D341Med (cell line): ENCODE measurements at places on chromosomes 11 and 22.

GRCh38 chr11:118939953-118940598 lies 14.3 kb upstream of the BCL9L start:
- peak; percentile 23 for DNase-seq

DNA sequence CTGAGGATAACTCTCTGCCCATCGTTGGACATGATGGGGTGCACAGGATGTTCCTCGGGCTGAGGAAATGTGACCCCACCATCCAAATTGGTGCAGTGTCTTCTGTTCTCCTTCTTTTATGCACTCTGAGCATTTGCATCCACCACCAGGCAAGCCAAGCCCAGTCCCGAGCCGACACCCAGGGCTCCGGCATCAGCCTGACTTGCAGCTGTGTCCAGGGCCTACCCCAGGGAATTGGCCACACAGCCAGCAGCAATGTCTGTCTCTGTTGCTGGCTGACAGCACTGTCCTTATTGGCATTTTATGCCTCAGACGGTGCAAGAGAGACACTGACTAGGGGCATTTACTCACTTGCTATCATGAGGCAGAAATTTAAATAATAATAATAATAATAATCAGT lies 25.4 kb upstream of the CPT1A start:
- DNase-seq, result no peak

GRCh38 chr11:26227883-26228502 lies 103.9 kb upstream of the ANO3 start:
- no peak for DNase-seq

DNA sequence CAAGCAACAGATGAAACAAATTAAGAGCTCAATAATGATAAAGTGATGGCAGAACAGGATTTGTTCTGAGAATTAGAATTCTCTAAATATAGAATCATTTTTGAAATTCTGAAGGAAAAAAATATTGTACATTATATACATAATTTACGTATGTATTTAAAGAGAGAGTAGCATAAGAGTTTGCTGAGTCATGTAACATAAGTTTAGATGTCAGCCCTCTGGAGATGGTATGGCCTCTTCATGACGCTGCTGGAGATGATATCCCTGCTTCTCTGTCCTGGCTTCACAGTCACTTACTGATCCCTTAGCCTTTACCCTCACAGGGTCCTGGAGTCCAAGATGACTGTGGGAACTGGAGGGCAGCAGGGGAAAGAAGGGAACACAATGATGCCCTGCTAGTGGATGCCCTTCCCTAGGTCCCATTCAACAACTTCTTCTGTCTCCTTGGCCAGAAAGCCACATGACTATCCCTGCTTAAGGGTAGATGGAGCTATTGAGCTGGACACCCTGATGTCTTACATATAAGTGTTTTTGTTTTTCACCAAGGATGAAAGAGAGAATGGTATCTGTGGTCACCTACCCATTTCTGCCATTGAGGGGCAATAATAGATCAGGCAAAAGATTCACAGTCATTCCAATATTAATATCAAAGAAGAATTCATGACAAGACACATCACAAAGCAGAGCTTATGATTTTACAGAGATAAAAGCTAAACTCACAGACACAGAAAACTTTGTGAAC lies 753.1 kb downstream of the TBC1D22A start:
- DNase-seq, result no peak

DNA sequence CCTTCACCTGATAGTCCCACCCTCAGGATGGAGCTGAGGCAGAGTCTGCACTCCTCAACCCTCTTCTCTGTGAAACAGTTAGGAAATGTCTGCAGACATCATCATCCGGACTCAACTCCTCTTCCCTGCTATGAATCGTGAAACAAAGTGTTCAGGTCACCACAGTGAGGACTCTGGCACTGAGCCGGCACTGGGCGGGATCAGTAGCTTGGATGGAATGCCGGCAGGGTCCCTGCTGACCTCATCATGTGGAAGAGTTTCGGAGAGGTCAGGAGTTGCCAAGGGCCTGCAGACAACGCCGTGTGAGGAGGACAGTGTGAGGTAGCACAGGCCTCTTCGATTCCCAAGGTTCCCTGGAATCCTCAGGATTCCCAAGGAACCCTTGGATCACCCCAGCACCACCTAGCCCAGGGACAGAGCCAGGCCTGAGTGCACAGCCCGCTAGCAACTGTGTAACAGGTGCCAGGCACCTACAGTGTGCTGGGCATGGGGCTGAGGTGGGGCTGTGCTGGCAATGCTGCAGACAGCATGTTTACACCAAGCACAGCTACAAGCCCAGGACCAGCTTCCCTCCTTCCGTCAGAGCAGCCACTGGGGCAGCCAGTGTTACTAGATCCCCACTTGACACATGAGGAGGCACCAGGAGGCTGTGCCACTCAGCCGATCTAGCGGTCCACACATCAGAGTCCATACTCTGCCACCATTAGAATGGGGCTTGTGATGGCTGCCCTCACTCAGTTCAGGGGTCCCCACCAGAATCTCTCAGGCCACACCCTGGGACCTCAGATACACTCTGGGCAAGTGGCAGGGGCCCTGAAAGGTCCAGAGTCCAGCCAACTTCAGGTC lies 693 bp upstream of the LINC01488 start:
- DNase-seq, result no peak

DNA sequence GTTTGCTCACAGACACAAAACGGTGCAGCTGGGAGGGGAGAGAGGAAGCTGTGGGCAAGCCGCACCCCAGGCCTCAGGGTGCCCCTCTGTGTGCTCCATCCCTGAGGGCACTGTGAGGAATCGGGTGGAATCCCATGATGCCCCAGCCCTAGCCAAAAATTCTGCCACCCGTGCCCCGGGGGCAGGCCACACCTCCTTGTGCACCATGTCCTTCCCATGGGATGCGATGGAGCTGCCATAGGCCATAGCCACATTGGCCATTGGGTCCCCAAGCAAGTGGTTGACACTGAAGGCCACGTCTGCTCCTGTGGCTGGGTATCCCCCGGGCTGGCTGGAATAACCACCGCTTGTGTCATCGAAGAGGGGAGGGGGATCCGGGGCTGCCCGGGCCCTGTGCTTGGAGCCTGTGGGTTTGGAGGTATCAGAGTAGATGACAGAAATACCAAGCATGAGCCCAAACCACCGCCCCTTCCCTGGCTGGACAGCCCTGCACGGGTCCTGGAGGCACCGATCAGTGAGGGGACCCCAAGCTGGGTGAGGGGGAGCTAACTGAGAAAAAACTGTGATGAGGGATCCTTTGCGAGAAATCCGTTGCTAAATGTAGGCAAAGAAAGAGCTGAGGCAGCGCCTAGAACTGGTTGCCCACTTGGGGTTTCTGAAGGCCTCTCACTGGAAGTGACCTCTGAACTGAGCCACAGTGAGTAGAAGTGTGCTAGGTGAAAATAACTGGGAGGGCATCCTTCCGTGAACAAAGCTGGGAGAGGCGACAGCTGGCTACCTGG lies 863 bp downstream of the YIF1A start:
- DNase-seq, result no peak

- no peak for DNase-seq
These were observed 58.6 kb upstream of the RPS13 start for GRCh38 chr11:17135916-17136683.

GRCh38 chr22:36447632-36448031 lies 33.8 kb downstream of the TXN2 start:
- DNase-seq, result no peak

GRCh38 chr11:34249439-34249838 lies 108.4 kb downstream of the ABTB2 start:
- DNase-seq, result no peak

- DNase-seq, result no peak
These were observed 441.1 kb upstream of the CCDC90B start for GRCh38 chr11:83727251-83727650.

GRCh38 chr11:104529213-104529612 lies 365.3 kb upstream of the PDGFD start:
- no peak for DNase-seq

DNA sequence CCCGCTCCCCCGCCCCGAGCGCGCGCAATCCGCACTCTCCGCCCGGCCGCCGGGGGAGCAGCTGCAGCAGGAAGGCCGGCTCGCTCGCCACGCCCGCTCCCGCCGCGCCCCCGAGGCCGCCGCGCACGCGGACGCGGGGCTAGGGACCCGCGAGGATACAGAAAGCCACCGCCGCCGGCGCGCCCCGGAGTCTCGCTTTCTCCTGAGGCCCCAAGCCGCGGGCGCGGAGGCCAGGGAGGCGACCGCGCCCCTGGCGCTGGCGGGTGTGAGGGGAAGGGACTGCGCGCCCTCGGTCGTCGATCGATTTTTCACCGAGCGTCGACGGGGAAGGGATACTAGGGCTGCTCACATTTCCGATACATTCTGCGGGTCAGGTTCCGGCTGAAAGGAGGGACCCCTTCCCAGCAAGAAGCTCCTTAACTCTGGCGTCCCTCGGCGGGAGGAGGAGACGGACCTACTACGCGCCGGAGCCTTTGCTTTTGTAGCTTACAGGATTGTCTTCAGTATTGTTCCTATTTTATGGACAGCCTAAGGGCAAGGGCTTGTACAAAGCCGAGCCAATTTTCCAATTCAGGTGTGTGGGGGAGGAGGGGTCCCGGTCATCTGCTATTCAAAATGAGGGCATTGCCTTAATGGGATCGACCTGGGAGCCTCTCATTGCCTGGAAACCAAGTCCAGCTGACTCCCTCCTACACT lies 416 bp upstream of the GAB2 start:
- DNase-seq, result peak; percentile 94

DNA sequence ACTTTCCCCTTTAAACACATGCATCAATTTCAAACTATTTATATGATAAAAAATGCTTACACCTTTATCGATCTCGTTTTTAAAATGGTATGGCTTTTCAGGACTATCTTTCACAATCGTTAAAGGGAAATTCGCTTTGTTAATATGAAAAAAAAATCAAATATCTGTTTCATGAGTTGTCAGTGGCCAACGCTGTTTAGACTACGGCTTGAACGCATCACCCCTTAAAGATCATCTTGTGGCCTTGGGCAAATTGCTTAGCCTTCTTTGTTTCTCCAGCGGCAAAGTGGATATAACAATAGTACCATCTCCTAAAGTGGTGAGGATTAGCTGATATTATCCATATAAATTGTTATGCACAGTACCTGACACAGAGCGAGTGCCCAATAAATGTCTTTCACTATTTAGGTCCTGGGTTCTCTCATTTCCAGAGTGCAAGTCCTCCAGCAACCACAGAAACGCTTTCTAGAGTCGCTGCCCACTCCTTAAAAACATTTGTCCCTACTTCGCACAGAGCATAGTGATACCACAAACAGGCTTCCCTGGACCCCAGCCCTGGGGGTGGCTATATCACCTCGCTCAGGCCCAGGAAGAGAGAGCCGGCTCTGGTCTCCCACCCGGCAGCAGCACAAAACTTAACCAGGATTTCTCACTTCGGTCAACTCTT lies 904 bp downstream of the SLC35F2 start:
- DNase-seq, result no peak

GRCh38 chr11:105935791-105936190 lies 86.2 kb downstream of the MSANTD4 start:
- no peak for DNase-seq

DNA sequence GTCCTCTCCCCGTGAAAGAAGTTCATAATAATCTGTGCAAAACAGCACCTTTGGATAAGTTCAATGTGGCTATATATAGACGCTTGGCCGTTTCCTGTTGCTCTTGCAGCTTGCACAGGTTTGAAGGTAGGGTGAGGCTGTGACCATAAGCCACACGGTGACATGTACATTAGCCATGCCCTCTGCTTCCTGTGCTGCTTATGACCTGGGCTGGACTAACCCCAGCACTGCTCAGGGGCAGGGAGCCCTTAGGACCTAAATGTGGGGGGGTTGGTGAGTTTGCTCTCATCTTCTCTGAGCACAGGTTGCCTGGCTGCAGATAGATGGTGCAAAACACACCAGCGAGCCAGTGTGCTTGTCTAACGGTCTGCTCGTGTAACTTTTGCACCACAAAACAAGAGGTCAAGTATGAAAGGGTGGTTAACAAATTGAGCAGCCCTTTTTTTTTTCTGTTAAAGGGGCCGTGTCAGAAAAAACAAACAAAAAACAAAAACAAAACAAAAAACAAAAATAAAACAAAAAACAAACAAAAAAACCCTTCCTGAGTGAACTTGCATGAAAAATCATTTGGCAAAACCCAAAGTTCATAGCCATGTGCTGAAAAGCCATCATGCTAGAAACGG lies 37.3 kb downstream of the FLI1 start:
- no peak for DNase-seq

- DNase-seq, result peak; percentile 87
These were observed at the start of gene IL10RA for GRCh38 chr11:117985953-117986887. Gene IL10RA, plus strand, starts transcription at chr11:117986394. Its CDS starts 74 bp downstream, at chr11:117986468.

DNA sequence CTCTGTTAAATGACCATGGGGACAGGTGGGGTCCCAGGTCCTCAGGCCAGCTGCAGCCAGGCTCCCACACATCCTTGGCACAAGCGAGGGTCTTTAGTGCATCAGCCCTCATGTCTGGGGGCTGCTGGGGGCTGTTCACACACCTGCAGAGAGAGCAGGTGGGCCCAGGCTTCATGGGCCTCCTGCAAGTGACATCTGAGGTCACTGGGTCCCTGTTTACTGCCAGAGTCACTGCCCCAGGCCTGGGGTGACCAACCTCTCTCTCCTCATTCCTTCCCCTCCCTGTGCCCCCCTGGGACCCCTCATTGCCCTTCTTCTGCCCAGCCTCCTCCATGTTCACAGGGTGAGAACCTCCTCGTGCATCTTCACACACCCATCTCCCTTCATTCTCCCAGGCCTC lies 92.4 kb downstream of the RTL6 start:
- no peak for DNase-seq
